Cardiac septum (tissue), 1 donor: ENCODE measurements at places on chromosomes 12 and 14.
A peak's percentile ranks its signal among the peaks of the same experiment; 100 is the strongest.

GRCh38 chr14:62143245-62143644, 381.0 kb downstream of the SNAPC1 start:
- no peak for DNase-seq

DNA sequence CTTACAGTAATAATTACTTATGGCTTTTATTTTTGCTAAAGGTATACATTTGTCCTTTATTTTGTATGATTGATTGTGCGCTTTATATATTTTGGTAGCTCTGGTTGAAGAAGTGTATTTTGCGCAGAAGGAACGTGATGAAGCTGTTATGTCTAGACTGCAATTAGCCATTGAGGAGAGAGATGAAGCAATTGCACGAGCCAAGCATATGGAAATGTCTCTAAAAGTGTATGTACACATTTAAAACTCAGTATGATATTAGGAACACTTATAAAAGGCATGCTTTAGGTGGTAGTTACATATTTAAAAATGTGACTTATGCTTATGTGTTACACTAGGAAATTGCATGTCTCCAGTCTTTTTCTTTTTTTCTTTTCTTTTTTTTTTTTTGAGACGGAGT, 87.5 kb downstream of the MIPOL1 start:
- DNase-seq: no peak

DNA sequence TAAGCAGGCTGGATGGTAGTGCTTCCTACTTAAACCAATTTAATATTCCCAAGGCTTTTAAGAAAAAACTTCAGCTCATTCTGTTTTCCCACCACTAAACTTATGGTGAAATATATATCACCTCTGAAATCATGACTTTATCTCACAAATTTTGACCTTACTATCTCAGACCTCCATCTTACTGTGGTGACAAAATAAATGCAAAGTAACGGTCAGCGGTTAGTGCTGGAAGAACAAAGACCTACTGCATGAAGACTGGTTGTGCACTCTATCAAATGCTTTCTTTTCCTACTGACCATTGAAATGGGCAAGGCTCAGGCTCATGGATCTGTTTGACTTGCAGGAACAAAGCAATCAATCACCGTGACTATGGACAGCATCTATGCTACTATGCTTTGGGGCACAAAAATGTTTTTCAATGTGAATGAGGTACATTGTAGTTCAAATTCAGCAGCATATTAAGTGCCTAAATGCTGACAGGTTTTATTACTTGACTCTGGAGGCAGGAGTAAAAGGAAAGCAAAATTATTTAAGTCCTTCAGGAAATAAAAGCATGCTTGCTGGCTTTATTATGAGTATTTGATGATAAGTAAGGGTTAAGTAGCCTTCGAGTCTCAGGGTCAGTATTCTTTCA, 43.1 kb upstream of the GTF2A1 start:
- DNase-seq: no peak

- no peak for DNase-seq
Observed at GRCh38 chr14:23492618-23493272, 23.2 kb downstream of the NGDN start.

DNA sequence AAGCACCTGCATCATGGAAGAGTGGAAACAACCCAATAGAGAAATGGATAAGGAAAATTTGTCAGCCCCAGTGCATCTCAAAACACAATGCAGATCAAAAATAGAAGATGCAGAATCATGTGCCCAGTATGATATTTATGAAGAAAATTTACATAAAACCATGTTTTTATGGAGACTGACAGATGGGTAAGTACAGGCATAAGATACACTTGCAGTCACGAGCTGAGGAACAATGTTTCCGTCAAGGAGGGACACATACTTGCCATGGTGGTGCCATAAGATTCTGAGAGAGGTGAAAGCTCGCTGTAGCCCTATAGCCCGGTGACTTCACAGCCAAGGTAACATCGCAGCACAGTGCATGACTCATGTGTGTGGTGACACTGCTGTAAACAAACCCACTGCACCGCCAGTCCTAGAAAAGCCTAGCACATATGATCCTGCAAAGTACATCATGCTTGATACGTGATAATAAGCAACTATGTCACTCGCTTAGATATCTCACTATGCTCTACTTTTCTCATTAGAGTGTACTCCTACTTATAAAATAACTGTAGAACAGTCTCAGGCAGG, 112.6 kb downstream of the RIMBP2 start:
- DNase-seq: peak; percentile 22

- no peak for DNase-seq
Observed at GRCh38 chr12:26798023-26798422, 35.0 kb downstream of the ITPR2 start.

GRCh38 chr14:90714811-90715210, 101.4 kb downstream of the TTC7B start:
- no peak for DNase-seq

DNA sequence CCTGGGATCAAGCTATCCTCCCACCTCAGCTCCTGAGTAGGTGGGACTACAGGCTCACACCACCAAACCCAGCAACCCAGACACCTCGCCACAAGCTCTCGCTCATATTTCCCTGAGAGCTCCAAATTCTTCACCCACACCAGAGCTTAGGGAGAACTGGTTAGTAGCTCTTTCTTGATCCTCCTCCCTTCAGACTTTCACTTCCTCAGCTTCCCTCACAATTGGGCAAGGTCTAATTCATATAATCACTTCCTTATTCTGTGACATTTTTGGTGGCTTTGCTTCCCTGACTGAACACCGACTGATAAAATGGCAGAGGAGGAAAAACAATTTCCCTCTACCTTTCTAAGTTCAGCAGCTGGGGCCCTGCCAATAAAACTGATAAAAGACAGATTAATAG, 88.5 kb downstream of the GXYLT1 start:
- no peak for DNase-seq

- DNase-seq: no peak
Observed at GRCh38 chr12:87529413-87529812, 499.8 kb downstream of the C12orf50 start.

DNA sequence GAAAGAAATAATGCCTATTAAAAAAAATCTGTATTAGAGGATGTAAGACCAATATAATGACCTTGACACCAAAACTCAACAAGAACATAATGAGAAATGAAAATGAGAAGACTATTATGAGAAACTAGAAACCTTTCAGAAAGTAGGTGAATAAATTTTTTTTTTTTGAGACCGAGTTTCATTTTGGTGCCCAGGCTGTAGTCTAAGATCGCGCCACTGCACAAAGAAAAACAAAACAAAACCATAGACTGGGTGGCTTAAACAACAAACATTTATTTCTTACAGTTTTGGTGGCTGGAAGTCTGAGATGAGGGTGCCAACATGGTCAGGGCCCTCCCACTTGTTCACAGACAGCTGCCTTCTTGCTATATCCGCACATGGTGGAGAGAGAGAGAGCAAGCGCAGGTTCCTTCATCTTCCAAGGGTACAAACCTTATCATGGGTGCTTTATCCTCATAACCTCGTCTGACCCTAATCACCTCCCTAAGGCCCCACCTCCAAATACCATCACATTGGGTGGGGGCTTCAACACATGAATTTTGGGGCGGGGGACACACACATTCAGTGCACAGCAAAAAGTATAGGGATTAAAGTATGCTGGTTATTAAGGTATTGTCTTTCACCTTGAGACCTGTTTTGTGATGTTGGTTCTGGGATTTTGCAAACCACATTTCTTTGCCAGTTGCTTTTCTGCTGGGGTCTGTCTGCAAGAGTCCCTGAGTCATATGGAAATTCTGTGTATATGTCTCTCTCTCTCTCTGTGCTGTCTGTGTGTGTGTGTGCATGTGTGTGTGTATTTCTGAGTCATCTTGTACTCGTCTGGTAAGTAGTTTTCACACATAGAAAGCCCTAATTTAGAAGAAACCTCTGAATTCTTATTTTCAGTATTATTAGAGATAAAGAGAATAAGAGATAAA, 26.2 kb downstream of the ZCRB1 start:
- no peak for DNase-seq

- DNase-seq: no peak
Observed at GRCh38 chr14:28542040-28542439, 224.5 kb upstream of the FOXG1 start.

- no peak for DNase-seq
Observed at GRCh38 chr14:106662936-106663550, 1136.7 kb downstream of the TMEM121 start.

GRCh38 chr12:3532931-3533702, 42.1 kb downstream of the PRMT8 start:
- DNase-seq: no peak

DNA sequence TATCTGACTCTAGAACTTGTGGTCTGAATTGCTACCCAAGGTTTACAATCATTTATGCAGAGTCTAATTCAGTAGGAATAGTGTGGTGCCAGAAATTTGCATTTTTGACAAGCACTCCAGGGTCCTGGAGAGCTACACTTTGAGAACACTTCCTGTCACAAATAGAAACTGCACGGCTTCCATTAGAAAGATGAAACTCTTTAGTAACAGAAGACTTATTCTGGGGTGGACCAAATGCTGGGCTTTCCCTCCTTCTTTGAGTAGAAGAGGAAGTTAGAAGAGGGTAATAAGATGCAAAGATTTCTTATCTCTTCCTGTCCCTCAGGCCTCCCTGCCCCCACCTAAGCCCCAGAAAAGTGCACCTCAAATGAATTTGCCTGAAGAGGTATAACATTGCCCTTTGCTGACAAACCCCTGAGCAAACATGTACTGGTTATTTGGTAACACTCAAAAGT, 28.4 kb downstream of the DGLUCY start:
- DNase-seq: no peak

DNA sequence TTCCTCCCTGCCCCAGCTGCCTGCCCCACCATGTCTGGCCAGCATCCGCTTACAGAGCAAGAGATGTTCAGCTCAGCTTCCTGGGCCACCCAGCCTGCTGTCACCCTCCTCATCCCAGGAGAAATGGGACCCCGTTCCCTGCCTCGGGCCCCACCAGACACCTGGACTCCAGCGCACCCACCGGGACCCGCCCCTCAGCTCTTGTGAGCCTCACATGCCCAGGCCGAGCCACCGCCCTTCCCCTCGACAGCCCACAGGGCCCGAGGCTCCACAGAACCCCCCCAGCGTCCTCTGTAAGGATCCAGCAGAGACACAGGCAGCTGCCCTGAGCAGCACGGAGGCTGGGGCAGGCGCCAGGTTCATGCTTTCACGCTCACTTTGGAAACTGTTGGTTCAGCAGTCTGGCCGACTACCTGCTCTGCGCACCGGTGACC, 18.4 kb upstream of the C14orf180 start:
- DNase-seq: no peak

DNA sequence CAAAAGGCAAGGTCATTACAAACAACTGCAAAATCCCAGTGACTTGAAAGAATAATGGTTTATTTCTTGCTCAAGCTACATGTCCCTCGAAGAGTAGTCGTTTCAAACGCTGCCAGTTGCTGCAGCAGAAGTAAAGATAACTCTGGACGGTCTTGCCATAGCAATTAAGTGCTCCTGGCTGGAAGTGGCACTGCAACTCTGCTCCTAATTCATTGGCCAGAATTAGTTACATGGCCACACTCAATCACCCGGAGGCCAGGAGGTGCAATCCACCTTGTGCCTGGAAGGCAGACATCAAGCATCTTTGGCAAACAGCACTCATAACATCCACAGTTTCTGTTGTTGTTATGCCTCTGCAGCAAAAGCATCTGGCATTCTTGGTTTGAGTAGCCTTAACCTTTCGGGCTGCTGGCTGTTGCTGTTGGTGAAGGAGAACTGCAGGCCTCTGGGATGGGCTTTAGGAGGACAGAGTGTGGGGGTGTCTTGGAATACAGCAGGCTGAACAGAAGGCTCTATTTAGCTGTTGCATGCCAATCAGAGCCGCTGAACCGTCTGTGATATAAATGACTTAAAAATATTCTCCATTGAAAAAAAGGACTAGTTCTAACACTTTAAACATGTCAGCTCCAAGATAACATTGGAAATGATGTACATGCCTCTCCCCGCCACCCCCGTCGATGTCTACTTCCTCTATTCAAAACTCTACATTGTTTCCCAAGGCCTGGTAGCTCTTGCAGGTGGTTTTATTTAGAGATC, 123.5 kb upstream of the DYRK2 start:
- no peak for DNase-seq

DNA sequence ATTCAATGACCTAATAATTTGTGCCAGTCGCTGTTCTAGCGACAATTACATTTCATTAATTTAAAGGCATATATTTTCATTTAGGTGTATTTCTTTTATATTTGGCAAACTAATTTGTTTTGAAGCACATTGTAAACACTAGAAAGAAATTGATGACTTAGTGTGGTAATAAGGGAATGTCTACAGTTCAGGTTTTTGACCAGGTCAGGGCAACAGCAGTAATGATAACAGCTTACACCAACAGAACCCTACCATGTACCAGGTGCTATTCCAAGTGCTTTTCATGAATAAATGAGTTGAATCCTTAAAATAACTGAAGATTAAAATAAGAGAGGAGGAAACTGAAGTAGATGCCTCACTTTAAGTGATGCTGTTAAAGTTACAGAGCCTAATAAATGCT, 85.4 kb upstream of the SLC38A2 start:
- DNase-seq: no peak

DNA sequence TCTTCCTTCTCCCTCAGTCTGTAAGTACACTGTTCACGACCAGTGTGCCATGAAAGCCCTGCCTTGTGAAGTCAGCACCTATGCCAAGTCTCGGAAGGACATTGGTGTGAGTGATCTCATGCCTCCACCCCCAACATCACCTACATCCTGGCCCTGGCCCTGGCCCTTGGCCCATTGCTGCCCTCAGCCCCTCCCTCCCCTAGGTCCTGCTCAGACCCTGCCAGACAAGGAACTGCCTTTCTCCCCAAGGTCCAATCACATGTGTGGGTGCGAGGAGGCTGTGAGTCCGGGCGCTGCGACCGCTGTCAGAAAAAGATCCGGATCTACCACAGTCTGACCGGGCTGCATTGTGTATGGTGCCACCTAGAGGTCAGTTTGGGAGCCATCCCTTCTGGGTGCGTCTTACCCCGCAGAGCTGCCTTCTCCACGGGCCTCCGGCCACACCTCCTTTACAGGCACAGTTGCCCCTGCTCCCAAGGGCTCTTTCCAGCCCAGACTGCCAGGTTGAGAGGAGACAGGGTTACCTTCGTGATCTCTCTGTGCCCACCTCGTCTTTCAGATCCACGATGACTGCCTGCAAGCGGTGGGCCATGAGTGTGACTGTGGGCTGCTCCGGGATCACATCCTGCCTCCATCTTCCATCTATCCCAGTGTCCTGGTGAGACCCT, 9.2 kb downstream of the DGKA start:
- DNase-seq: peak; percentile 91

GRCh38 chr14:96747006-96747405, 50.2 kb upstream of the VRK1 start:
- DNase-seq: no peak

- DNase-seq: no peak
Observed at GRCh38 chr12:51643951-51644350, 52.9 kb downstream of the SCN8A start.

- no peak for DNase-seq
Observed at GRCh38 chr12:120007272-120007671, 18.2 kb downstream of the BICDL1 start.

DNA sequence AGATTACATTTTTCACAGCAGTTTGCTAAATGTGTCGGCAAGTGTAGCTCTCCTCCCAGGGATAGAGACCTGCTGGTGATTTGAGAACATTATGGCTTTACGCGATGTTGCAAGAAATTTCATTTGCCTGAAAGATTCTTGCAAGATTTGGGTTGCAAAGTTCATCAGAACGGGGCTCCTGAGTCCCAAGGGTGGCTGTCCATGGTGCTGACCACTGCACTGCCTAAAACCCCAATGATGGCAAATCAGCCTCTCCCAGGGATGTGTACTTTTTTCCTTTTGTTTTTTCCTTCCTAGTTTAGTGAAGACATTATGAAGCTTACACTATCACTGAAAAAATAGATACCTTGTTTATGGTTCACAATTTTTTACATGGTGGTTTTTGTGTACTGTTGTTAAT, 85.4 kb downstream of the WSCD2 start:
- DNase-seq: no peak
